ENCODE measurements at places on chromosomes 11 and 22.

- no peak for DNase-seq
Measured at GRCh38 chr11:88535916-88536547, 198.5 kb upstream of the CTSC start.

- no peak for DNase-seq
Measured at GRCh38 chr11:104254347-104254746, 90.4 kb upstream of the PDGFD start.

GRCh38 chr11:111173221-111173620, 72.3 kb upstream of the POU2AF2 start:
- no peak for DNase-seq

DNA sequence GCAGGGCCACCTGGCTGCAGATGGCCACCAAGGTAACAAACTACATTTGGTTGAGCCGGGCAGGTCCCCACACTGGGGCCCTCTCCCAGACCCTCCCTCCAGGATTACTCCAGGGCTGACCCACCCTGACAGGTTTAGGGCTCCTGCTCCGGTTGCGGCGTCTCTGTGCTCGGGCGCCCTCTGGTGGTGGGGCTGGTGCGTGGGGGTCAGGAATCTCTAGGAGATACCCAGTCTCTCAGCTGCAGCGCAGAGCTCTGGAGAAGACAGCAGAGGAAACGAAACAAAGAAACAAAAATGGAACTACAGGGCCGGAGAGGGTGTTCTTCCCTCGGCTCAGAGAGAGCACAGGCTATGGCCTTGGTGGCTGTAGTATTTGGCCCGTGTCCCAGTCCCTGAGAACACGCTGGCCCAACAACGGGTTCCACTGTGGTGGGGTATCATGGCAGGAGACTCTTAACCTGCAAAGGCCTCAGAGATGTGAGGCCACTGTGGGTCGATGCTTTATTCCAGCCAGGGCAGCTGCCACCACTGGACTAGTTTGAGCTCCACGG, 2.4 kb downstream of the C11orf96 start:
- peak; percentile 89 for DNase-seq

- no peak for DNase-seq
Measured at GRCh38 chr22:35726398-35726797, 8.7 kb downstream of the APOL5 start.

GRCh38 chr11:34351687-34352469, 5.9 kb downstream of the ABTB2 start:
- no peak for DNase-seq

- no peak for DNase-seq
Measured at GRCh38 chr22:44460287-44460686, 37.7 kb downstream of the RTL6 start.

DNA sequence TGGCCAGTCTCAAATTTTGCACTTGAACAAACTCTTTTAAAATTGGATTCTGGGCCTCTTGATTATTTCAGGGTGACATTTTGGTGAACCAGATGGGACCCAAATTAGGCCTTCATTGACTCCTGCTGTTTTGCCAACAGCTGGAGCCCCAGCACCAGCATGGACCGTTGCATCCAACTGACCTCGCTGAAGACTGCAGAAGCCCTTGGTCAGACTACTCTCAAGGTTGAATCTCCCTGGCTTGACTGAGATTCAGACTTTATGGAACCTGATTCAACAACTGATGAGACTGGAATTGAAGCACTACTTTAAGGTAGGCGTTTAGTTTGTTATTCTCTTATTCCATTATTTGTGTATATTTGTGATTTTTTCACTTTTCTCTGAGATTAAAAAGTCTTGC, 41.7 kb downstream of the NARS2 start:
- no peak for DNase-seq

DNA sequence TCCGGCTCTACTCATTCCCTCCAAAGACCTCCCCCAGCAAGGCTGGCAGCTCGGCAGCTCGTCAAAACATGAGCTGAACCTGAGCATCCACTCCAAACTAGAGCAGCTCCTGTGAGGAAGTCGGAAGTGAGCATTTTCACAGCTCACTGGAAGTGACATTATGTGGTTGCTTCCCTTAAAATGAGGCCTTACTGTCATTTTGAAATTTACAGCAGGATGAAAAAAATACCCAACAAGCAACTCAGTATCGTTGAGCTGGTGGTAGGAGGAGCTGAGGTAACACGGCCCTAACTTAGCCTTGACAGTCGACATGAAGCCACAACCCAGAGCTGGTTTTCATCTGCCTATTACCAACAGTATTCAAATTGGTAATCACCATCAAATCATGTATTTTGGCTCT, 38.0 kb upstream of the ARFGAP3 start:
- DNase-seq = no peak

GRCh38 chr11:20360650-20361049, 2.9 kb upstream of the HTATIP2 start:
- peak; percentile 60 for DNase-seq

Data from right lobe of liver (tissue), 6 donors.